ENCODE measurements at places on chromosomes 4 and X. TPM values are rescaled to one million over a fixed set of nuclear protein-coding genes. Genes with fewer than 3 reads are reported as not detected.

The SUPT20HL2 gene
- 0.11 TPM for polyA plus RNA-seq

The SEL1L3 gene
- polyA plus RNA-seq, result 22.9 TPM

The MAGEC2 gene
- not detected for polyA plus RNA-seq

The NUDT10 gene
- polyA plus RNA-seq, result 11.6 TPM

The TCEAL1 gene
- polyA plus RNA-seq, result 30.0 TPM

The STPG2 gene
- 0.68 TPM for polyA plus RNA-seq

The HSFX3 gene
- polyA plus RNA-seq, result not detected

The ZNF711 gene
- polyA plus RNA-seq, result 75.5 TPM

The ZNF732 gene
- 2.2 TPM for polyA plus RNA-seq

The SHISA3 gene
- 63.0 TPM for polyA plus RNA-seq

The PNMA6E gene
- polyA plus RNA-seq, result not detected

The NAP1L2 gene
- 4.7 TPM for polyA plus RNA-seq

The MSX1 gene
- polyA plus RNA-seq, result 0.89 TPM

The COL25A1 gene
- polyA plus RNA-seq, result 16.8 TPM

The EGF gene
- polyA plus RNA-seq, result 3.9 TPM

The HPGDS gene
- 2.1 TPM for polyA plus RNA-seq

The HMGN5 gene
- polyA plus RNA-seq, result 67.6 TPM

The AWAT2 gene
- not detected for polyA plus RNA-seq

The FAAH2 gene
- polyA plus RNA-seq, result 11.7 TPM

The SUV39H1 gene
- polyA plus RNA-seq, result 5.7 TPM

The RIBC1 gene
- 5.0 TPM for polyA plus RNA-seq
